ENCODE measurements at places on chromosomes 5 and 9.

DNA sequence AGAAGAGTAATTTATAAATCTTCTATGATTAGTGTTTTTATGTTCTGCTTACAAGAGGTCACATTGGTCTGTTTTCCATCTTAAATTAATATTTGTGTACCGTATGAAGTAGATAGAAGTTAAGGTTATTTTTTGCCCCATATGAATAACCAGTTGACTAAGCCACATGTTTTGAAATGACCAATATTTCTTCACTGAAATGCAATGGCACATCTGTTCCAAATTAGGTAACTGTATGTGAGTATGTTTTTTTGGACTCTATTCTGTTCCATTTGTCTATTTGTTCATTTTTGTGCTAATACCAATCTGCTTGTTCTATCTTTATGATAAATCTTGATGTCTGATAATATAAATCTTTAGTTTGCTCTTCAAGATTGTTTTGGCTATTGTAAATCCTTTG, 17.7 kb downstream of the JAK2 start:
- no peak for DNase-seq

- peak; percentile 7 for DNase-seq
Measured at GRCh38 chr9:28922891-28923290, 1349.6 kb upstream of the C9orf72 start.

GRCh38 chr9:69012696-69013381, 1.1 kb downstream of the PRKACG start:
- DNase-seq, result no peak

DNA sequence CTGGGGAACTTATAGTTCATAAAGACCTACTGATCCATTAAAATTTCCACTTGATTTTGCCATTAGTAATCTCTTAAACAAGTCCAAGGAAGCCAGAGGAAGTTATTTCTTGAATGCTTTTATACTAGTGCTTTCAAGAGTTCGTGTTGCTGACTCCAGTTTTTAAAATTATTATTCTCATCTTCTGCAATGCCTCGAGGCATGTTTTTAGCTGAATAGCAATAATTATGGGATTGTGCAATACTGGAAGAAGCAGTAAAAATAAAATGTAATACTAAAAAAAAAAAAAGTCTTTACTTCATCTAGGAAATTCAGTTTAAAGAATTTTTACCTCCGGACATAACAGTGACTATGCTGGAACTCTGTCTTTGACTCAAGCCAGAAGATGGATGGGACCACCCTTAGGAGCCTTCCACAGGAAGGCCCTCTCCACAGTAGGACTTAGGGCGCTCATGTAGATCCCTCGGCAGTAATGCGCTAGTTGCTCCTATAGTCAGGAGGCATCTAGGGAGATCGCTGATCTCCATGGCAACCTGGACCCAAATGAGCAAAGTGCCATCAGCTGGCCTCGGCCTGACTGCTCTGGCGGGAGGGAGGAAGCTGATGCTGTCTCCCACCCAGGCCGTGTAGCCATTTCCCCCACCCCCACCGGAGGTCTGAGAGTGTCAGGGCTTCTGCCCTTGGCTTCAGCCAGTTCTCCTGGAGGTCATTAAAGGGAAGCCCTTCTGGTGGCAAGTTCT, 56.7 kb downstream of the DAPK1 start:
- DNase-seq, result no peak

GRCh38 chr5:135546912-135547311, 11.1 kb upstream of the NEUROG1 start:
- no peak for DNase-seq

DNA sequence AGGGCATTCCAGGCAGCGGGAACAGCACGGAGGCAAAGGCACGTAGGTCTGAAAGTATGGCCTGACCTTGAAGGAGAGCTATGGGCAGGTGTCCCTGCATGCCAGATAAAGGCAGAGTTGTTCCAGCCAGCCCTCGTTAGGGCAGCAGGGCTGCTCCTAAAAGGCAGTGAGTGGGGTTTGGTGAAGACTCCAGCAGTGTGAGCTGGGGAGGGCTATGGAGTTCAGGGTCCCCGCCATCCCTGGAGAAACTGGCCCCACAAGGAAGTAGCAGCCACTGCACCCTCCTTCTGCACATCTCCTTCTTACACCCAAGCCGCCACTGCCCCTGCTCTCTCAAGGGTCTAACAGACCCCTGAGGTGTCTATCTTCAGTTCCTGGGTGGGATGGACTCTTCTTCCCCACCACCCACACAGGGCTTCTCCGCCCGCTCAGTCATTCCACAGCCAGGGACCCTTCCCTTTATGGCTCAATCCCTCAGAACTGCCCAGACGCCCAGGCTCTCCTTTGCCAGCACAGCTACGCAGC, 1.4 kb downstream of the AKNA start:
- DNase-seq, result no peak

GRCh38 chr9:3455717-3456116, 70.1 kb downstream of the RFX3 start:
- no peak for DNase-seq

DNA sequence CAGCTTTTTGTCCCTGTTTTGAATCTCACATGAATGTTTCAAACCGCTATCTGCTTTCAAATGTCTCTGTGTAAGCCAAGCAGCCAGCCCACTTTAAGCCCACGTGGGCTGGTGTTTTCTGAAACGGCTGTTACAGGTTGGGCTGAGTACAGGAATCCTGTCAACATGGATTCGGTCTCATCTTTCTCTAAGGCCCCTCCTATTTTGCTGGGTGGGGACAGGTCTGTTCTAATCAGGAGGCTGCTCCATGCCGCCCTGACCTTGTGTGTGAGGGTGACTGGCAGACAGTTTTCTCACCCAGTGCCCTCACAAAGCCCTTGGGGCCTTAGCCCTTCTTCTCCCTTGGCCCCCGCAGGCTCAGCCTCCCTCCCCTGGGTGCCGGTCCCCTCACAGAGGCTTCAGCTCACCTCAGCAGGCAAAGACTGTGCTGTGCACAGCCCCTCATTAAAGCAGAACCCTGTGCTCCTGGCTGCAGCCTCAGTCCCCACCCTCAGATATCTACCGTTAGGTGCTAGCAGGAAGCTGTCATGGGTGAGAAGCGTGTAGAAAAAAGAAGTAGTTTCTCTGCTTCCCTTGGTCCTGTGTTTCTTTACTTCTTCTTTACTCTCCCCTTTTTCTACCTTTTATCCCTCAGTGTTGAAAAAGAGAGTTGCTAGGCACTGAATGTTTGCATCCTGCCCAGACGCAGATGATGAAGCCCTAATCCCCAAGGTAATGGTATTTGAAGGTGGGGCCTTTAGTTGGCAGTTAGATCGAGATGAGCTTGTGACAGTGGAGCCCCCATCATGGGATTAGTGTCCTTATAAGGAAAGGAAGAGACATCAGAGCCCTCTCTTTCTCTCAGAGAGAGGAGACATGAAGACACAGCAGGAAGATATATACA, 205.7 kb downstream of the ADAMTS12 start:
- DNase-seq, result peak; percentile 10

- no peak for DNase-seq
Measured at GRCh38 chr5:170393235-170393634, 4.1 kb upstream of the KCNMB1 start.
